Activated T-helper 1 cell treated with anti-CD3 and anti-CD28 coated beads, Interleukin-12 subunit alpha, Interleukin-12 subunit beta, Interleukin-2, Interleukin-4 antibody, amounts not matched to agents 30 ng/mL and 10 ng/mL and 1 ng/mL, durations not matched to agents 14 hours and 24 hours and 36 hours (primary cell): ENCODE measurements at places on chromosomes 13 and 19.

GRCh38 chr19:38898788-38899446, 501 bp downstream of the SIRT2 start:
- H3K4me3 ChIP-seq, result peak overlapping the region; percentile 93
- H3K36me3 ChIP-seq, result peaks cover 10% of the 10 kb centered on the region
- H3K4me1 ChIP-seq, result peaks cover 36% of the 10 kb centered on the region
- DNase-seq, result no peak

DNA sequence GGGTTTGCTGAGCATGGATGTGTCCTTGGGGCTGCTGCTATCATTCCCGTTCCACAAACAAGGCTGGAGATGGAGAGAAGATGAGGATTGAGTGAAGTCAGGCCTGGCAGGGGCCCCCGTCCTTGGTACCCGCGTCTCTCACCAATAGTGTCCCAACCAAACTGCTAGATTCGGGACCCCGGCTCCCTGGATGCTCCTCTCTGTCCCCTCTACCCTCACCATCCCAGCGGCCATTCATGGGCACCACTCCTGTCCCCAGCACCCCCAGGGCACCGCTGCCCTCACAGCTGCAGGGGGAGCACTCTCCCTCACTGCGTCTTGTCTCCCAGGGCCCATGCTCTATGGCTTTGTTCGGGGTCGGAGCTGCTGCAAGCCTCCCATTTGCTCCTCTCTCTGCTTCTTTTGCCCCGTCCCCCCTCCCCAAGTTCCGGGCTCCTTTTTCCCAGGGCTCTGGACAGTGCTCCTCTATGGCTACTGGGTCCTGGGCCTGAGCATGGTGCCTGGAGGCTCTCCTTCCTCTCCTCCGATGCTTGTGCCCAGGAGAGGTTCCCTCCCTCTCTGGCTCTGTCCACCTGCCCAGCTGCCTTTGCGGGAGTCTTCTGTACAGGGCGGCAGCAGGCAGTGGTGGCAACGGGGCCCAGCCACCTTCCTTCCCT, 219.5 kb downstream of the TEX29 start:
- no peaks in the 10 kb centered on the region for H3K36me3 ChIP-seq
- no peak for DNase-seq
- H3K27ac ChIP-seq, result no peak overlapping the region
- H3K4me3 ChIP-seq, result no peak overlapping the region

DNA sequence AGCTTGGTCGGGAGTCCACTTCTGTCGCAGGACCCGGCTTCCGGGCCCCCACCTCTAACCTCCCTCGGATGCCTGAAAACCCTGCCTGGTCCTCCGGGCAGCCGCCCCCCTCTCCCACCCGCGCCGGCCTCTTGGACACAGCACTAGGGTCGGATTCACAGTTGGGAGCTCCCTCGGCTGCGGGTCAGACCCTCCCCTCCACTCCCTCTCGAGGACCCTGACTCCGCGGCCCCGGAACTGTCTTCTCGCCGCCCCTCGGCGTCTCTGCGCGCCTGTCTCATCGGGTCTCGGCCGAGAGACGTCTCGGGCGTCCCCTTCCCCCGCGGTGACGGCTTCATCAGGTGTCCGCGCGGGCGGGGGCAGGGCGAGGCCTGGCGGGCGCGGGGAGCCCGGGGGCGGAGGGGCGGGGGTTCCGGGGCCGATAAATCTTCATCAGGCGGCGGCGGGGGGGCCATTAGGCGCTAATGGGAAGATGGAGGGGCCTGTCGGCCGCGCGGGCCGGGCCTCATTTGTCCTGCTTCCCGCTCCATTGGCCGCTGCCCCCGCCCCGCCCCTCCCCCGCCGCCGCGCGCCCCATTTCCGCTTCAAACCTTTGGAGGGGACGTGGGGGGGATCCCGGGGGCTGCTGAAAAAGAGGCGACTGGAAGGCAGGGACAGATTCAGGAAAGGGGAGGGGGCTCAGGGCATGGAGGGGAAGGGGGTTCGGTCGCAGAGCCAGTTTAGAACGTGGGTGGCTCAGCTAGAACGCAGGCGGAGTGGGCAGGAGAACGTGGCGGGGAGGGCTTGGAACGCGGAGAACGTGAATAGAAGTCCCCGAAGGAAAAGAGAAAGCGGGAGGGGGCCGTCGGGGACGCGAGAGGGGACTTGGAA, 11.8 kb upstream of the ERFL start:
- peaks cover 3% of the 10 kb centered on the region for H3K36me3 ChIP-seq
- no peak for DNase-seq
- peaks cover 16% of the 10 kb centered on the region for H3K27me3 ChIP-seq

- H3K4me1 ChIP-seq, result peaks cover 4% of the 10 kb centered on the region
- peaks cover 22% of the 10 kb centered on the region for H3K36me3 ChIP-seq
- no peaks in the 10 kb centered on the region for H3K27me3 ChIP-seq
- no peak overlapping the region for H3K4me3 ChIP-seq
- no peak for DNase-seq
Measured at GRCh38 chr19:7963566-7963965, 20.1 kb upstream of the TIMM44 start.

- no peak overlapping the region for H3K4me3 ChIP-seq
- DNase-seq, result no peak
- H3K27me3 ChIP-seq, result no peaks in the 10 kb centered on the region
- no peak overlapping the region for H3K27ac ChIP-seq
Measured at GRCh38 chr13:51679616-51680015, 95.4 kb downstream of the WDFY2 start.

DNA sequence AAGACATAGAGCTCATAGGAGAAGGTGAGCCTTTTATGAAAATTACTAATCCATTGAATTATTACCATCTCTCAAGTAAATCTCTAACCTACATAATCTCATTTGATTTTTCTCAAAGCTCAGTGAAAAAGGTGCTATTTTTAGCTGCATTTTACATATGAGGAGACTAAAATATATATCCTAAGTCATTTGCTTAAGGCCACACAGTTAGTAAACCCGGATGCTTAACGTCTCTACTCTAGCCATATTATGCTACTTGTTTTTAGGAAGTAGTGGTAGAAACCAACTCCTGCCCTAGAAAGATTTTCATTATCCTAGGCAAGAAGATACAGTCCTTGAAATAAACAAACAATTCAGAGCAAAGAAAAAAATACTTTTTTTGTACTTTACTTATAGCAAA, 108.9 kb downstream of the RBM26 start:
- no peak overlapping the region for H3K27ac ChIP-seq
- no peaks in the 10 kb centered on the region for H3K36me3 ChIP-seq
- H3K4me1 ChIP-seq, result no peaks in the 10 kb centered on the region
- no peak overlapping the region for H3K4me3 ChIP-seq
- H3K27me3 ChIP-seq, result peaks cover 4% of the 10 kb centered on the region
- no peak for DNase-seq

DNA sequence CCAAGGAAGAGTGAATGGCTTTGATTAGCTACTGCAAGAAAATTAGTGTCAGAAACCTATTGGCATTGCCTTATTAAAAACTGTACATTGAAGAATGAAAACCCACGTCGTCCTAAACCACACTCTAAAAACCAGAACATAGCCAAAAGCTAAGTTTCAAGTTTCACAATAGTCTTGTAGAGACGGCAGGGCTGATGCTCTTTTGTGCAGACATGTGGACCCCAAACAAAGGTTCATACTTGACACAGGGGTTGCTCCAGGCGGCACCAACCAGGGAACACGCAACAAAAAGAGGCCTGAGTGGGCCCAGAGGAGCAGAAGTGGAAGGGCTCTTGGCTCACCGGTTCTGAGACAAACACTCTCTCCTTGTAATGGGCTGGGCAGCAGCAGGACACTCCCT, 28.6 kb upstream of the MIR17HG start:
- peaks cover 23% of the 10 kb centered on the region for H3K4me1 ChIP-seq
- H3K36me3 ChIP-seq, result no peaks in the 10 kb centered on the region
- H3K27ac ChIP-seq, result no peak overlapping the region
- DNase-seq, result no peak
- no peak overlapping the region for H3K4me3 ChIP-seq
